ENCODE measurements at places on chromosomes 16 and 17. TPM values are rescaled to one million over a fixed set of nuclear protein-coding genes. Genes with fewer than 3 reads are reported as not detected.

Gene MYO1D
- 8.4 TPM for total RNA-seq

Gene NPIPA7
- total RNA-seq, result 12.9 TPM

Gene FOXC2
- not detected for total RNA-seq

Gene TUBB3
- 5.0 TPM for total RNA-seq

Gene MYOCD
- total RNA-seq, result not detected

Gene TBC1D3C
- not detected for total RNA-seq

Gene OTOP2
- total RNA-seq, result not detected

Gene CDRT15
- not detected for total RNA-seq

Gene ATP2A3
- total RNA-seq, result 377 TPM

Gene ABCC1
- total RNA-seq, result 54.9 TPM

Gene TMC5
- total RNA-seq, result not detected

Gene MYH8
- not detected for total RNA-seq
